SK-MEL-5 (cell line): ENCODE measurements at places on chromosomes 2 and 18. TPM values are rescaled to one million over a fixed set of nuclear protein-coding genes. Genes with fewer than 3 reads are reported as not detected.

- no peak for DNase-seq
Observed at GRCh38 chr2:43019536-43020183, 206.7 kb downstream of the ZFP36L2 start.

Gene FRZB
- total RNA-seq: not detected in 2 replicates

Gene SKOR2
- total RNA-seq: not detected in 2 replicates

Gene BOD1L2
- total RNA-seq: not detected in 2 replicates

DNA sequence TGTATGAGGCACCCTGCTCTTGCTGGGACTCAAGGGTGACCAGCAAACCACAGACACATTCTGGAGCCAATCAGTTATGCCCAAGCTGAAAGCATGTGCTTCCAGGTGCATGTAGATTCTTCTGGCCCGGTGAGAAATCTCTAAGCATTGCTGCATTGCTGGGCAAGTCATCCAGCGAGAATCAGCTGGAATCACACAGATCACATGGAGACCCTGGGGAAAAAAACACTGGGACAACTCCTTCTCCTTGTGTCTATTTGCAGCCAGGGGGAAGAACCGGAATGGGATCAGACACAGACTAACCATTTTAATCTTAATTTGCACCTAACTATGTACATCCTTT, 119.7 kb upstream of the KLF7 start:
- DNase-seq: peak; percentile 14

- no peak for DNase-seq
Observed at GRCh38 chr2:55033076-55033742, 17.0 kb downstream of the RTN4 start.

- DNase-seq: no peak
Observed at GRCh38 chr2:33822964-33823363, 223.9 kb upstream of the FAM98A start.

- DNase-seq: peak; percentile 93
Observed at GRCh38 chr2:1707771-1708418, 36.4 kb downstream of the PXDN start.

Gene ESCO1
- total RNA-seq: 48.6 and 54.4 TPM in 2 replicates

Gene PROC
- not detected in 2 replicates for total RNA-seq

DNA sequence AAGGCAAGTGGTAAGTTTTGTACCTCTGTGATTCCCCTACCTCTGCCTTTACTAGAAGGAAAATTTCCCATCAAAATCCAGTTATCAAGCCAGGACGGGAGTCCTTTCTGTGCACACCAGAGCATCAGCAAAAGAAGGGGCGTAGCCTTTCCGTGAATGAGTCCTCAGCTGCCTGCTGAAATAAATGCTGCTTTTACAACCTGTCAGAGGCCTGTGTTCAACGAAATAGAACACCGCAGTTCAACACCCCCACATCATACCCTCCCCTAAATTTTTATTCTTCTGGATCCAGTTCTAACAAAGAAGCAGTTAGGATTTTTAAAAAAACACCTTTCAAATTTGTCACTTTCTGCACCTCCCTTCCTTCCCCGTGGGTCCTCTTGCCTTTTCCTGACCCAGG, 135.8 kb downstream of the SETBP1 start:
- no peak for DNase-seq

Gene SH3RF3
- total RNA-seq: 0.32 and 0.35 TPM in 2 replicates

GRCh38 chr2:3608373-3609278, 13.7 kb downstream of the COLEC11 start:
- no peak for DNase-seq

Gene IL36G
- not detected in 2 replicates for total RNA-seq

GRCh38 chr2:177143444-177143843, 69.2 kb upstream of the HNRNPA3 start:
- peak; percentile 59 for DNase-seq
